ENCODE measurements at places on chromosomes 12 and 14.

GRCh38 chr12:27865421-27865820, 85.4 kb upstream of the MANSC4 start:
- DNase-seq: no peak

GRCh38 chr14:71206766-71207371, 299.6 kb downstream of the PCNX1 start:
- DNase-seq: no peak

DNA sequence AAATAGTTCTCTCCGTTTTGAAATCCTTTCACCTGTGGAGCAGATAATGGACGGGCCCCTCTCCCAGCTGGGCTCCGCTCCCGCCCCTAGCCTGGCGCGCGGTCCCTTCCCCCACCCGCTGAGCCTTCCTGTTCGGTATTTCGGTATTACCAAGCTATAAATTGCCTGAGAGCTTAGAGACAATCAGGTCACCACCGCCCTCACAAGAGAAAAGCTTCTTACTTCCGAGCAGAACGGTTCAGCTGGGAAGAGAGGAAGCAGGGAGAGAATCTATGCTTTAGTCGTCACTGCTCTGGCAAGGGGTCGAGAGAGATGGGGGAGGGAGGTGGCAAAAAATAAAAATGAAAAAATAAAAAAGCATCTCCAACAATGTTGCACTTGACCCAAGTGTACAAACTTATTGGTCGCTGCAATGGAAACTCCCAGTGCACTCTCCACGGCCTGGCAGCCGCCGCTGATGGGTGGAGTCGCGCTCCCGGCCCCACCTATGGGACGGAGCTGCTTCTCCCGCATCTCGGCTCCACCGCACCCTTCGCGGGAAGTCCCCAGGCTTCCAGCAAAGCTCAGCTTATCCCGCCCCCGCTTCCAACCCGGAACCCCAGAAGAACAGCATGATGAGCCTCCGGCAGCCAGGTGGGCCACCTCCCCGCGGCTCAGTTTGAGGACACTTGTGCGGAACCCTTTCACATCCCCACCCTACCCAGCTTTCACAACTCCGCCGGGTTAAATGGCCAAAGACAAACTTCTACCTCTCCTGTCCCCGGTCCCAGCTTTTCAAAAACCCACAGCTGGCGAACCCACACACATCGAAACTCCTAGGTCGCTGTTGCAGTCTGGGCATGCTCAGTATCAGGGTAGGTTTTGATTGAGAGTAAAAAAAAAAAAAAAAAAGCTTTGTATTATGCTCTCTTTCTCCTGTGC, 832 bp upstream of the SYT1 start:
- no peak for DNase-seq

DNA sequence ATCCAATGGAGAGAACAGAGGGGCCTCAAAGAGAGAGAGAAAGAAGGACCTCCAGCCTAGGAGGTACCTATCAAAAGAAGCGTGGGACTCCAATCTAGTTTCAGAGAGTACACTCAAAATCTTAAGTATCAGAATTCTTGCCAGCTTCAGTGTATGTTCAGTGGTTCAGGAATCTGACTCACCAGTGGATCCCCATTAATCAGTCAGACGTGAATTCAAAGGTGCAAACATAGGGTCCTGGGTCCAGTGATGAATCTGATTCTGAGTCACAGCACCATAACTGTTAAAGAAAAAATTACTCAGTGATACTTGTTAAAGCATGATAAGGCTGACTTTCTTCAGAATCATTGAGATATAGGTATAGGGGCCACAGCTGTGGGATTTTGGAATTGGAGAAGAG, 33.2 kb downstream of the ETNK1 start:
- DNase-seq: no peak

- no peak for DNase-seq
Observed at GRCh38 chr12:124967016-124967739, 21.8 kb downstream of the DHX37 start.

- no peak for DNase-seq
Observed at GRCh38 chr14:28577711-28578131, 188.9 kb upstream of the FOXG1 start.

DNA sequence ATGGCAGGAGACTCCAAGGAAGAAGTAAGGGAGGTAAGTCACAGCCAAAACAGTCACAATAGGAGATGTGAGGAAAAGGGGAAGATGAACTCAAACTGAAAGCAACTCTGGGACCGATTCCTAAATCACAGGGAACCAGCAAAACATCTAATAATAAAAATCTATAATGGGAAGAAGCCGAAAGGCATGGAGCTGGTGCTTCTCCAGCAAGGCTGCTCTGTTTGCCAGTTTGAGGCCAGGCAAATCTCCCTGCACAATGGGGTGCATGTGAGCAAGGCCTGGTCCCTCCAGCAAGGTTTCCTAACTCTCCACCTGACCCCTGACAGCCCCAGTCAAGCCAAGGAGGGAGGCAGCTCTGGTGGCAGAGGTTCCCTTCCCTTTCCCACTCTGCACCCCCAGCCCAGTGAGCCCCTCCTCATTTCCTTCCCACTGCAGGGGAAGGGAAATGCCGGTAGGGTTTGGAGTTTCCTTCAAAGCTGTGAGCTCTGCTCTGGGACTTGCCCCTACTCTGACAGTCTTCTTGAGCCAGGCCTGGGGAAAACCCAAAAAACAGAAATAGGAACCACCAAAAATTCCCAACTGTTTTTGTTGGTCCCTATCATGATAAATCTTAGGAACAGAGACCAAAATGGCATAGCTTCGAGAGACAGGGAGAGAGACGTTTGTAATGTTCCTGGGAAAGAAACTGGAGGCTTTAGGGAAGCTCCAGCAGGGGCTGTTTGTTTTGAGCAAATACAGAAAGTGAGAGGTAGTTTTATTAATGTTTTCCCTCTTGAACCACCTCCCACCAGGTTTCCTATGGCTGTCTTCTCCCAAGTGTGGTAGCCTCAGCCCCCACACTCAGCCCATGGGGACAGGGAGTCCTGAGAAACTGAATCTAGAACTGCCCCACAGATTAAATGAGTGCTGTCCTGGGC, 34.6 kb downstream of the FMNL3 start:
- no peak for DNase-seq

- DNase-seq: no peak
Observed at GRCh38 chr12:118959348-118959747, 22.0 kb upstream of the SRRM4 start.

DNA sequence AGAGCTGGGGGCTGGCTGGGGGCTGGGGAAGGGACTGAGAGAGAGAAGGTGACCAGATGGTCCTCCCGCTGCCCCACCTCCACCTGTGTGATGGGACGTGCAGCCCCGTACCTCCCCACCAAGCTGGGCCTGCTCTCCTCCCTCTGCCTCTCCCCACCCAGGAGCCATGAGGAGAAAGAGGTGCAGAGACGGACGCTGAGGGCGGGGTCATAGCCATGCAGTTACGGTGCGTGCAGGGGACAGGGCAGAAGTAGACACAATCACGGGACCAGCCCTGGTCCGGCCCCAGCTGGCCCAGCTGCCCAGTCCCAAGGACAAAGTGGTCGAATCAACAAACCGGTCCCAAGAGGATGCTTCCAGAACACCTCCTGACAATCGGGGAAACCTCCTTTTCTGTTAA, 33.2 kb downstream of the RFLNA start:
- no peak for DNase-seq

GRCh38 chr12:3253682-3254275, 176.6 kb downstream of the TSPAN9 start:
- no peak for DNase-seq

GRCh38 chr12:2686280-2686646, 108.5 kb upstream of the FKBP4 start:
- DNase-seq: no peak

GRCh38 chr14:105863296-105864108, 337.1 kb downstream of the TMEM121 start:
- no peak for DNase-seq

DNA sequence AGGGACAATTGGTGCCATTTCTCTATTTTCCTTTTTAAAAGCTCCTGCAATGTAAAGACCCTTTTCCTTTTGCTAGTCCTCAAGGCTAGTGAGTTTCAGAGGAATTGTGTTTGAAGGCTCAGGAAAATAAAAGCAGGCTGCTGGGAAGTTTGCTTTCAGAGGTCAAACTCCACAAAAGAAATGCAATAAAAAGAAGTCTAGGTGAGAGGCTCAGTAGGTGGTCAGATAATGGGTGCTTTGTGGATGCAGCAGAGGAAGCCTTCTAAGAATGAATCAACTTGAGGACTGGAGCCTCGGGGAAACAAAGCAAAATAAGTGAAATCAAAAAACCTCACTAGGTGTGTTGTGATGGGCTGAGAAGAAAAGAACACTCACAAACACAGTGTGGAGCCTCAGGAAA, 10.3 kb downstream of the CCDC175 start:
- DNase-seq: no peak

DNA sequence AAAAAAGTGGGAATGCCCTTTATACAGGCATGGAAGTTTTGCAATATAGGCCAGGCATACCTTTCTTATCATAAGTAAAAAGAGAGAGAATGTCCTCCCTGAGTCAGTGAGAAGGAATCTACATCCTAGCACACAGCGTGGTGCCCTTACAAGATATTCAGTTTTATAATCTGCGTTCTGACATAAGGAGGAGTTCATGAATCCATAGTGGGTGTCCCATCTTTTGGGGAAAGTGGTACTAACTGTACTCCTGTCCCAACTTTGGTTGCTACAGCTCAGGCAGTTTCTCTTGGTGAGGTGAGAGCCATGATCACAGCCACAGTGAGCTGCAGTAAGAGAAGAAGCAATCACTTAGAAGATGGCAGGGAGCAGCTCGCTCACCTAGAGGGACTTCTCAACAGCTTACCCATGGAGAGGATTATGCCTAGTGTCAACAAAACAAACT, 332.9 kb downstream of the BCAT1 start:
- no peak for DNase-seq

- DNase-seq: no peak
Observed at GRCh38 chr12:55721601-55722213, 1.5 kb downstream of the RDH5 start.

DNA sequence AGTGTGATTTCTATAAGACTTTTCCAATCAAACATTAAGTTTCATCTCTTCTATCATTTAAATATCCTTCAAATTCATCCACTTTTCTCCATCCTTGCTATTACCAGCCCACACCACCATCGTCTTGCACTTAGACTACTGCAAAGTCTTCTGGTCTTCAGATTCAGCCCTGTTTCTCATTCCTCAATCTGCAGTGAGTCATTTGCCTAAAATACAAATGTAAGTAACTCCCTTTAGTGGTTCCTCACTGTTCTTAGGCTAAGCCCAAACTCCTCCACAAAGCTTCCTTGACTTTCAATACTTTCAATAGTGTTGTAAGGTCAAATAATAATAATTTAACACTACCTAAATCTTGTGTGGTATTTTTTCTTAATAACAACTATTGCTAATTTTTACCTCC, 83.3 kb downstream of the PLEKHG7 start:
- no peak for DNase-seq

- DNase-seq: no peak
Observed at GRCh38 chr12:13465635-13466034, 269.1 kb downstream of the EMP1 start.

DNA sequence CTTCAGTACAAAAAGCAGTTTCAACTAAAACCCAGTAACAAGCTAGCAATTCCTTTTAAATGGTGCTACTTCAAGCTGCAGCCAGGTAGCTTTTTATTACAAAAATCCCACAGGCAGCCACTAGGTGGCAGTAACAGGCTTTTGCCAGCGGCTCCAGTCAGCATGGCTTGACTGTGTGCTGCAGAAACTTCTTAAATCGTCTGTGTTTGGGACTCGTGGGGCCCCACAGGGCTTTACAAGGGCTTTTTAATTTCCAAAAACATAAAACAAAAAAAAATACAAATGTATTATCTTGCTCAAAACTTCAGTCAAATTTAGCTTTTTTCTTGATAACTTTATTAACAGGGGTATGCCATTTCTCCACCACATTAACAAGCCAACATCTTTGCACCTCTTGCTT, 3.6 kb upstream of the CLEC4E start:
- DNase-seq: peak; percentile 54

GRCh38 chr14:83044001-83044400, 1510.3 kb upstream of the SEL1L start:
- no peak for DNase-seq

- peak; percentile 94 for DNase-seq
Observed at GRCh38 chr14:74860899-74861733, 14.8 kb downstream of the PROX2 start.

DNA sequence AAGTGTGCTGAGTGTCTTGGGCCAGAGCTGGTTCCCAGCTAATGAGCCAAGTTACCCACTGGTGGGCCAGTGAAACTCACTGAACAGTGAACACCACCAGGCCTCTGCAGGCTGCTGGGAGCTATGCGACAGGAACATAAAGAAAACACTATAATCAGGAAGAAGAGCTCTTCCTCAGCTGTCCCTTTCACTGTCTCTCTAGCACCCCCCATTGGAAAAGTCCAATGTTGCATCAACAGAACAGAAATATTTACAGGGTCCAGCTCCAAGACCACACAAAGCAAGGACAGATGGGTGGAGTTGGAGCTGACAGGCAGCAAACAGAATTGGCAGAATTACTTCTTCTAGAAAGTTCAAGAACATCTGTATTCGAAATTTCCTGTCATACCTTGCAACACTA, 903.6 kb upstream of the TMEM132C start:
- no peak for DNase-seq

DNA sequence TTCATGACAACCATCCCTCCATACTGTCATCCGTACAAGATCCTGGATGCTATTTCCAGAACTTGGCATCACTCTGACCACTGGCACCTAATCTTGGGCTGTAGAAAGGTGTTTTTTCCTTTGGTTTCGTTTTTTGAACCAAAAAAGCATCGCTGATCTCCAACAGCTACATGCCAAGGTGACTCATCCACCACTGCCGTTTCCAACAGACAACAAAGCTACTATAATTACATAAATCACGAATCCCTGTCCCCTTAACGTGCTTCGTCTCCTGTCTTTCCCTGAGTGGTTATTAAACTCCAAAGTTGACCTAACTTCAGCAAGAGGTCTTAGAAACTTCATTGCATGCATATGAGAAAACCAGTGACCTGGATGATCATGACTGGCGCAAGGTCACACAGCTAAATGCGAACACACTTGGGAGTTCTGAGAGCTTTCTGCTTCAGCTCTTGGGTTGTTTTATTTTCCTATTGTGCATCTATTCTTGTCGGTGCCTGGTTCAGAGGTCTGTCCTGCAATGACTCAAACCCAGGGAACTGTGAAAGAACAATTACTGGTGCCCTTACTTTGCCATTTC, 99.9 kb downstream of the PPM1H start:
- no peak for DNase-seq

DNA sequence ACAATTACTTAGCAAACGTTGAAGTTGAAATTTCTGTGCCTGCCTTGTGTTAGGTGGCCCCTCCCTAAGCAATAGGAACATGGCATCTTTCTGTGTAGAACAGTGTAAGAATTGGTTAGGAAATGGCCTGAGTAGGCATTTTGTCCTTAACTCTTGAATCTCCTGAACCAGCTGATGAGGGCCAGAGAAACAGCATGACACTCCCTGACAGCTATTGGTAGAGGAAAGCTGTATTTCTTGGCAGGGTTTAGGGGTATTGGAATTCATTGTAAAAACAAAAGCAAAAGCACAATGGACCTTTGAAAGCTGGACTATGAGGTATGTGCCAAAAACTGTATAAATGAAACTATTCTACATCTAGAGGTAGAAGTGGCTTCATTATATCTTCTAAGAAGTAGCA, 40.6 kb upstream of the LRTM2 start:
- no peak for DNase-seq

Measured in stimulated activated CD4-positive, alpha-beta T cell treated with anti-CD3 and anti-CD28 coated beads, Interleukin-4, amount 100 ng/mL, for 1 hour (primary cell).